ENCODE measurements at places on chromosomes 12 and 14. TPM values are rescaled to one million over a fixed set of nuclear protein-coding genes. Genes with fewer than 3 reads are reported as not detected.

Gene AKAP5
- total RNA-seq = 0.17 TPM

- DNase-seq = no peak
Measured at GRCh38 chr14:101505236-101505970, 55.9 kb upstream of the DIO3 start.

DNA sequence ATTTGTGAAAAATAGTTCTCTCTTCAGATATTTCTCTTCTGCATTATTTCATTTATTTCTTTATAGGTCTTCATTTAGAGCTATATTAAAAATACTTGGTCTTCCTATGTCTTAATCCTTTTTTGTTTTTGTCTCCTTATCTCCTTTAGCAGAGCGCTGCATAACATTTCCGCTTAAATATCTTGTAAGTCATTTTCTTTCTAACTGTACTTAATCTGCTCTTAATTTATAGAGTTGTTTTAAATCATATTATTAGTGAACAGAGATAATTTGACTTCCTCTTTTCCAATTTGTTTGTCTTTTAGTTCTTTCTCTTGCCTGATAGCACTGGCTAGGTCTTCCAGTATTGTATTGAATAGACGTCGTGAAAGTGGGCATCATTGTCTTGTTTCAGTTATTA, 18.0 kb downstream of the LUM start:
- DNase-seq = no peak

Gene RFX4
- not detected for total RNA-seq

GRCh38 chr12:92365836-92366235, 220.2 kb upstream of the BTG1 start:
- DNase-seq = no peak

- DNase-seq = peak; percentile 36
Measured at GRCh38 chr12:19234171-19234704, 104.7 kb downstream of the PLEKHA5 start.

DNA sequence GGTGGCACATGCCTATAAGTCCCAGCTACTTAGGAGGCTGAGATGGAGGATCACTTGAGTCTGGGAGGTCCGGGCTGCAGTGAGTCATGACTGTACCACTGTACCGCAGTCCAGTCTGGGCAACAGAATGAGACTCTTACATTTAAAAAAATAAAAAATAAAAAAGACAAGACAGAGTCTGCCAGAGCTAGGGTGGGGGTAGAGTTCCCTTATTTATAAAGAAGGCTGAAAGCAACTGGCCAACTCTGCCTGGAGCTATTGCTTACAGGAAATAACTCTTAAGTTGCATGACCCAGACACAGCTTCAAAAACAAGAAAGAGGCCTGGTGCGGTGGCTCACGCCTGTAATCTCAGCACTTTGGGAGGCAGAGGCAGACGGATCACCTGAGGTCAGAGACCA, 31.5 kb downstream of the NUMB start:
- peak; percentile 83 for DNase-seq

GRCh38 chr12:108447168-108447832, 67.8 kb upstream of the FICD start:
- peak; percentile 20 for DNase-seq

GRCh38 chr12:113439606-113440030, 17.4 kb downstream of the SDSL start:
- DNase-seq = peak; percentile 21

- no peak for DNase-seq
Measured at GRCh38 chr12:101931498-101932326, 54.3 kb downstream of the DRAM1 start.

GRCh38 chr14:75456069-75456996, 28.5 kb downstream of the JDP2 start:
- DNase-seq = no peak

DNA sequence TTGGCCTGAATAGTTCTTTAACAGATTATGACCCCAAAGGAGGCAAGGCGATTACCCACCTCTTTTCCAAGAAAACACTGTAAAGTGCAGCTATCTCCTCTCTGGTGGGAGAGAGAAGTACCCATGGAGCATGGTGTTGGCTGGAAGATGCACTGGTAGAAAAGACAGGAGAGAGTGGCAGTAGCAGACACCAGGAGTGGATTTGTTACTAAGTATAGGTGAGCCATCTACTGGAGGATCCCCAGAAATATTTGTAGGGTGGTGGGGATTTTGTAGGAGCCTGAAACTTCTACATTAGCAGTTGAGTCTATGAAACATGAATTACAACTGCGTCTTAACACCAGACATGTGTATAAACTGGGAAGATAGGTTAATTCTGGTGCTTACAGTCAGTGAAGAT, 148.0 kb downstream of the SLC38A4 start:
- DNase-seq = peak; percentile 43

DNA sequence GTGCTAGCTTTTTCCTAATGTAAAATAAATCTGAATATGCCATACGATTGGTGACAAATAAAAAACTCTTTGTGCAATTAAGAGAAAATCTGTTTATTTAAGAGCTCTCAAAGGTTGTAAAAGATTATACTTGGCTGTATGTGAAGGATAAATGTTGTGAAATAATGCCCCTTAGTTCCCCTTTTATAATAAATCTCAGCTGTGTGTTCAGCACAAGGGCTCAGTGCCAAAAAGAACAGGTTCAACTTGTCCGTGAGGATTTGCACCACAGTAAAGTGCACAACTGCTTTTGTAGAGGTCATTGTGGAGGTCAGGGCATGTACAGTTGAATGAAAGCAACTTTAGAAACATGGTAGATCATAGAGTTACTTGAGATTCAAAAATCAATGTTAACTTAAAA, 118.6 kb downstream of the TRMT5 start:
- peak; percentile 84 for DNase-seq

Gene BDKRB2
- 43.9 TPM for total RNA-seq

Gene KIF26A
- total RNA-seq = 2.0 TPM

GRCh38 chr12:109581334-109581691, 7.7 kb downstream of the MVK start:
- DNase-seq = no peak

GRCh38 chr14:31936115-31936514, 141.0 kb upstream of the ARHGAP5 start:
- DNase-seq = peak; percentile 52

Gene EIF2S3B
- 1.8 TPM for total RNA-seq

- no peak for DNase-seq
Measured at GRCh38 chr12:56377310-56377988, 14.8 kb upstream of the APOF start.

GRCh38 chr12:41073633-41074472, 114.3 kb upstream of the PDZRN4 start:
- DNase-seq = no peak

GRCh38 chr14:56811593-56812363, 1.5 kb upstream of the OTX2 start:
- DNase-seq = no peak

Gene TOX4
- total RNA-seq = 30.6 TPM

Gene BCL11B
- under 0.01 TPM for total RNA-seq

DNA sequence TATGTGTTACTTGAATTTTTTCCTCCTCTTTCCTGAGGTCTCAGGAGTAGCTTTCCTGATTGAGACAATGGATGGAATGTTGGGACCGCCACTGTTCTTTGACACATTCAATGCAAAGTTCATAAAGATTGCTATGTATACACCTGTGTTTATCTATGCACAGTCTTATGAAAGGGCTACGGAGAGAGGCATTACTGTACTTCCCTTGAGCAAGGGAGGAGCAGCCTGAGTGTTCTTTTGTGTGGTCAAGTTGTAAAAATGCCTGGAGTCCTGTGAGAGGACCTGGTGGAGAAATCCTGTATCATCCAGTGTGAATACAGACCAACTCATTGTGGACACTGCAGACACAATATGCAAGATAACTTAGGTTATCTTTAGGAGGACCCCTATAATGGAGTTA, 1.2 kb downstream of the SRGAP1 start:
- DNase-seq = peak; percentile 47

Gene SSPN
- 9.8 TPM for total RNA-seq

- no peak for DNase-seq
Measured at GRCh38 chr12:31234053-31234840, 91.7 kb downstream of the SINHCAF start.

Gene MAP1LC3B2
- total RNA-seq = 1.2 TPM

DNA sequence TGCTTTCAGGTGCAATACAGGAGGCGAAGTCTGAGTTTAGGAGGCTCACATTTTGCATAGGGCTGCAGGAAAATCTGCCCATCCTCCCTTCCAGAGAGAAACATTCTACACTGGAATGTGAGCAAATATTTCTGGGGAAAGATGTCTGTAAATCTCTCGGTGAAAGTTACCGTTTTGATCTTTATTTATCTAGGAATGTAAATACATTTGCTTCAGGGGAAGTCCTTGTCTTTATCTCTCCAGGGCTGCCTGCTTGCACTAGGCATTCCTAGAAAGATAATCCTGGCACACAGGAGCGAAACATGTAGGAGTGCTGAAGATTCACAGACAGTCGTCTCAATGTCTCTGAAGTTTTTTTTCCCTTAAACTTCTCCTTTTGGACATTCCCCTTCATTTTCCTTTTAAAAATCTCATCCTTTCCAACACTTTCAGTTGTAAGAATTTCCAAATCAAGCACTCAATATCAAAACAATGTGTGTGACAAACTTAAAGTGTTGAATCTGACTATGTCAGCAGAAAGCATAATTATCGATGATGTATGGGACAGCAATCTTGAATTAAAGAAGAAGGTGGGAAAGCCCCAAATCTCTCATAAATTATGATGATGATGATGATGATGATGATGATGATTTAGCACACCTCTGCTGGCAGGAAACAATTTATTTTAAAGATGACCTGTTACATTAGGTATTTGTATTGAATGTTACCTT, 113.4 kb upstream of the RESF1 start:
- DNase-seq = no peak

DNA sequence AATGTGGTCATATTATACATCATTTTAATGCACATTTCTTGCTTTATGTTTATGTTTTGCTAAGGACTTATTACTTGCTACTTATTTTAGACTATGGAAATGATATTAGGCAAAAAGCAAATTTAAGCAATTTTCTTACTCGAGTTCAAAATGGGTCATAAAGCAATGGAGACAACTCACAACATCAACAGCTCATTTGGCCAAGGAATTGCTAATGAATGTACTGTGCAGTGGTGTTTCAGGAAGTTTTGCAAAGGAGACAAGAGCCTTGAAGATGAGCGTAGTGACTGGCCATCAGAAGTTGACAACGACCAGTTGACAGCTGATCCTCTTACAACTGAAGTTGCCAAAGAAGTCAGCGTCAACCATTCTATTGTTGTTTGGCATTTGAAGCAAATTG, 831.8 kb upstream of the SEL1L start:
- no peak for DNase-seq

DNA sequence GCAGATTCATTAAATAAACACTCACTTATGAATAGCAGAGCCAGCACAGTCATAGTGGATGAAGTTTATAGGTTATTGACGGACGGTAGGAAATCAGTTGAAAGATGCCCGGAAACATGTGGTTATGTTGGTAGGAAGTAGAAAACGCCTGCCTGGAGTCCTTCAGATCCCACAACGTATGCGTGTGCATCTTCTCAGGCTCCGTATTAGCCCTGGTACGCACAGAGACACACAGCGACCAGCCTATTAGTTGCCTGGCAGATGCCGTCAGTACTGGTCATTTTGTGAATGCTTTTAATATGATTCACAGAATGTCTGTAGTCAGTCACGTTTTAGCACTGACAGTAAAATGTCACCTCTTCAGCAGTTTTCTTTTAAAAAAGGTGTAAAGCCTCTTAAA, 196.4 kb downstream of the RGS6 start:
- DNase-seq = no peak

- no peak for DNase-seq
Measured at GRCh38 chr12:52437508-52437907, 3.3 kb upstream of the KRT75 start.

DNA sequence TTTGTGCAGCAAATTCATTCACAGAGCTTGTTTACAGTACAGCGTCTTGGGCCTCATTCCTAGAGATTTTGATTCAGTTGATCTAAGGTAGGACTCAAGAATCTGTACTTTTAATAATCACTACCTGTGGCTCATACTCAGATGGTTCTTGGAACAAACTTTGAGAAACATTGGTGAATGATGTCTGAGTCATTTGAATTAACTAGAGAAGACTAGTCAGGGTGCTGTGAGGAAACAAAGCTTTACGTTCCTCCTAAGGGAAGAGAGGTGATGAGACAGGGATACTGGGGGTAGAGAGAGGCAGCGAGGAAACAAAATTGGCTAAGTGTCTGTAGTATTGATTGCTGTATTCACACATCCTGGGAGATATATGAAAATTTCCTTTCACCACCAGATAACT, 109.4 kb downstream of the SLC15A5 start:
- no peak for DNase-seq

- DNase-seq = no peak
Measured at GRCh38 chr12:17593715-17594406, 496.1 kb downstream of the RERGL start.

GRCh38 chr12:31928246-31929026, 30.8 kb upstream of the RESF1 start:
- no peak for DNase-seq

DNA sequence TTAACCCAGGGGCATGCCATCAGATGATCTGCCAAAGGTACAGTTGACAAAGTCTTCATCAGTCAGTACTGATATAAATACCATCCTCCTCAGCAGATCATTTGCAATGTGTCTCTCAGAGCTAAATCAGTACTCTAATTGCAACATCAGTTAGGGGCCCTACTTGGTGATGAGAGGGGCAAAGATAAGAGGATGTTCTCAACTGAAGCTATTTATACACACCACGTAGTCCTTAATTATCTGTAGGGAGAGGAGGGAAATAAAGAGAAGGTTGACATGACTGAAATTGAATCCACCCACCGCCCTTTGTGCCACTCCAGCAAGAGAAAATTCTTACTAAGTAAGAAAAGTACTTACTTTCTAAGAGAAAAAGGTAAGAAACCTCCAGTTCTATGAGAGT, 157.8 kb upstream of the NUDT4 start:
- no peak for DNase-seq

Gene ADGRD1
- 7.3 TPM for total RNA-seq

- DNase-seq = peak; percentile 81
Measured at GRCh38 chr12:65962921-65963861, 138.9 kb downstream of the HMGA2 start.

Gene MRPL51
- total RNA-seq = 118 TPM

- DNase-seq = no peak
Measured at GRCh38 chr12:44078273-44078672, 242.4 kb downstream of the TMEM117 start.

Gene RHEBL1
- total RNA-seq = 0.33 TPM

- DNase-seq = no peak
Measured at GRCh38 chr12:87879141-87879540, 150.1 kb downstream of the C12orf50 start.

GRCh38 chr12:129615001-129615400, 288.8 kb downstream of the TMEM132D start:
- peak; percentile 77 for DNase-seq

Gene KRT5
- total RNA-seq = not detected

Gene ERC1
- 46.5 TPM for total RNA-seq

Gene ARHGAP9
- total RNA-seq = under 0.01 TPM

- DNase-seq = no peak
Measured at GRCh38 chr14:104353221-104353920, 215.0 kb downstream of the KIF26A start.

Gene MGAT4C
- under 0.01 TPM for total RNA-seq

- DNase-seq = peak; percentile 42
Measured at GRCh38 chr12:66665435-66665985, 13.4 kb downstream of the GRIP1 start.

Gene SLC7A7
- total RNA-seq = 6.3 TPM

Data from fibroblast of lung (primary cell).